Smooth muscle cell of the coronary artery (primary cell): ENCODE measurements at places on chromosomes 2 and 18. TPM values are rescaled to one million over a fixed set of nuclear protein-coding genes. Genes with fewer than 3 reads are reported as not detected.

SLC23A3 gene
- total RNA-seq = 0.60 and 2.5 TPM in 2 replicates

PREPL gene
- total RNA-seq = 29.5 and 36.4 TPM in 2 replicates

MRO gene
- total RNA-seq = not detected in 2 replicates

NT5C1B gene
- total RNA-seq = not detected in 2 replicates

C2orf72 gene
- under 0.01 and 0.23 TPM in 2 replicates for total RNA-seq

SPATA3 gene
- not detected in 2 replicates for total RNA-seq

OR6B2 gene
- not detected in 2 replicates for total RNA-seq

RBM44 gene
- total RNA-seq = 0.12 and 0.30 TPM in 2 replicates

ALKAL2 gene
- total RNA-seq = not detected in 2 replicates

SKOR2 gene
- not detected in 2 replicates for total RNA-seq

PRSS56 gene
- not detected in 2 replicates for total RNA-seq

CAMKMT gene
- 4.3 and 5.3 TPM in 2 replicates for total RNA-seq

MEP1B gene
- 0.12 TPM in 1 of 2 replicates, not detected in the other for total RNA-seq

IL1RN gene
- total RNA-seq = 0.08 TPM in 1 of 2 replicates, not detected in the other

UBE2E3 gene
- 14.5 and 35.2 TPM in 2 replicates for total RNA-seq

SLC5A7 gene
- total RNA-seq = not detected in 2 replicates

IL36B gene
- not detected in 2 replicates for total RNA-seq

TEX44 gene
- not detected in 2 replicates for total RNA-seq

SRD5A2 gene
- total RNA-seq = not detected in 2 replicates

CRYGC gene
- total RNA-seq = not detected in 2 replicates

SUMO1 gene
- 66.5 and 104 TPM in 2 replicates for total RNA-seq

LRATD1 gene
- total RNA-seq = 0.47 TPM in 1 of 2 replicates, not detected in the other

CHMP3 gene
- 83.5 and 126 TPM in 2 replicates for total RNA-seq

ASB18 gene
- not detected in 2 replicates for total RNA-seq

NHEJ1 gene
- total RNA-seq = 10.3 and 20.4 TPM in 2 replicates

KYNU gene
- under 0.01 and 1.3 TPM in 2 replicates for total RNA-seq

TXNL4A gene
- total RNA-seq = 85.2 and 92.6 TPM in 2 replicates

LIPG gene
- 1.4 and 33.1 TPM in 2 replicates for total RNA-seq

CPS1 gene
- 11.1 and 28.2 TPM in 2 replicates for total RNA-seq

TUBA3D gene
- not detected in 2 replicates for total RNA-seq

CPO gene
- total RNA-seq = 0.47 TPM in 1 of 2 replicates, not detected in the other

LYPD1 gene
- total RNA-seq = 0.59 and 256 TPM in 2 replicates

RAB11FIP5 gene
- total RNA-seq = 22.5 and 27.8 TPM in 2 replicates

INHA gene
- total RNA-seq = under 0.01 and 0.38 TPM in 2 replicates

CYBRD1 gene
- total RNA-seq = 132 and 521 TPM in 2 replicates

PLCL1 gene
- total RNA-seq = 2.5 and 15.6 TPM in 2 replicates

FAM161A gene
- 1.3 and 1.9 TPM in 2 replicates for total RNA-seq

REEP1 gene
- under 0.01 TPM in 1 of 2 replicates, not detected in the other for total RNA-seq

SH2D6 gene
- 0.23 TPM in 1 of 2 replicates, not detected in the other for total RNA-seq

ARHGAP25 gene
- total RNA-seq = 1.1 and 3.9 TPM in 2 replicates

TMEFF2 gene
- 0.12 and 0.60 TPM in 2 replicates for total RNA-seq
